Activated CD4-positive, alpha-beta T cell treated with anti-CD3 and anti-CD28 coated beads, Interleukin-10, Interleukin-2, amounts not matched to agents 100 ng/mL and 50 ng/mL, durations not matched to agents 16 hours and 8 hours (primary cell): ENCODE measurements at places on chromosomes 6 and 20.

DNA sequence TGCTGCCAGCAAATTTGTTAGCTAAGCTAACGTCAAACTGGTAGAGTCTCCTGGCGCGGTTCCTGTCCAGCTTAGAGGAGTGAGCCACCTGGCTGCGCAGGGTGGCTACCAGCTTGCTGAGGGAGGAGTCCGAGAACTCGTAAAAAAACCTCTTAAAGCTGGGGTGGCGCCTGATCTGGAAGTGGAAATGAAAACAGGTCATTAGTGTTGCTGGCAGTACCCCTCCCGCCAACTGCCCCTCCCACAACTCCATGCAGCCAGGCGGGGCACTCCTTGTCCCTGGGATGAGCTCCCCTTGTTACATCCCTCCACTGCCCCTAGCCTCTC, 17.3 kb downstream of the BNIP5 start:
- no peak for DNase-seq

GRCh38 chr6:94785514-94785913, 791.8 kb upstream of the MANEA start:
- no peak for DNase-seq

DNA sequence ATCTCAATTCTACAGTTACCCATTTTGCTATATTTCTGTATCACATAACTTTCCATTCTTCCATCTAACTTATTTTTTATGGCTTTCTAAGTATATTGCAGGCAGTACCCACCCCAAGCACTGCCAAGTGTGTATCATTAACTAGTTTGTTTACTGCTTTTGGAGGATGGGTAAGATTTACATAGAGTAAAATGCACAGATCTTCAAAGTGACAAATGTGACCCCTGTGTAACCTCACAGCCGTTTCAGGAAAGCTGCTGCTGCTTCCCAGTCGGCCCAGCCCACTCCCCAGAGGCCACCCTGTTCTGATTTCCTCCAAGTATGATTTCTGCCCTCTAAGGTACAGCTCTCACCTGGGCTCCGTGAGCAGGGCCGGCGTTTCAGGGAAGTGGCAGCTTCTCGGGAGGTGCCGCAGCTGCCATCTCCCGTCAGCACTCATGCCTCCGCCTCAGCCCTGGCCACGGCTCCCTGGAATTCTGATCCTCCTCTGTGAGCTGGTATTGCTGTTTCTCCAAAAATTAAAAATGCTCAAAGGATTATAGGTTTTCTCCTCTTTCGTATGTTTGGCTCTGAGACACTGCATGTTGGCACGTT, 15.0 kb upstream of the MAP1LC3A start:
- DNase-seq = no peak

GRCh38 chr6:89308525-89309395, 6.3 kb downstream of the GABRR2 start:
- no peak for DNase-seq

GRCh38 chr6:96110878-96111277, 95.1 kb downstream of the FUT9 start:
- DNase-seq = no peak

DNA sequence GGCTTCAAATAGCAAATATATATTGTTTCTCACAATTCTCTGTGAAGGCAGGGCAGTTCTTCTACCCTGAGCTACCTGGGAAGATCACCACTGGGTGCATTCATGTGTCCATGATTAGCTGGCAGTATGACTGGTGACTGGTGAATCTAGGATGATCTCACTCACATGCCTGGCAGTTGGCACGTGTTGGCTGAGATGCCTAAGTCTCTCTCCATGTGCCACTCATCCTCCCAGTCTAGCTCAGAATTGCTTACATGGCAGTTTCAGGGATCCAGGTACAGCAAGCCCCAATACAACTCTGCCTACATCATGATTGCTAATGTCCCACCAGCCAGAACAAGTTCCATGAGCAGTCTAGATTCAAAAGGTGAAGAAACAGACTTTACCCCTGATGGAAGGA, 346.8 kb upstream of the CNR1 start:
- DNase-seq = no peak

GRCh38 chr6:44133003-44133931, 5.9 kb downstream of the TMEM63B start:
- DNase-seq = no peak

DNA sequence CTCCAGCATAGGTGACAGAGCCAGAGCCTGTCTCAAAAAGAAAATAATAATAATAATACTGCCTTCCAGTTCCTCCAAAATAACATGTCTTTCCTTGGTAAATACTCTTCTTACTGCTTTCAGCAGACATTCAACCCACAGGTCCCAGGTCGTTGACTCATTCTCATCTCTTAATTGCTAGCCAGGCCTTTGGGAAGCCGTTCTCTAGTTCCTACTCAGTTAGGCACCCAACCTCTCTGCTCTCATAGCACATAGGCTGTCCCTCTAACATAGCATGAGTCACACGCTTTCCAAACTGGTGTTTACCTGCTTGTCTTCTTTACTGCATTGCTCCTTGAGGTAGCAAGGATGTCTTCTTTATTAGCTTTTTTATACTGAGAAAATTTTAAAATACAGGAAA, 98.8 kb downstream of the LAMA2 start:
- no peak for DNase-seq

DNA sequence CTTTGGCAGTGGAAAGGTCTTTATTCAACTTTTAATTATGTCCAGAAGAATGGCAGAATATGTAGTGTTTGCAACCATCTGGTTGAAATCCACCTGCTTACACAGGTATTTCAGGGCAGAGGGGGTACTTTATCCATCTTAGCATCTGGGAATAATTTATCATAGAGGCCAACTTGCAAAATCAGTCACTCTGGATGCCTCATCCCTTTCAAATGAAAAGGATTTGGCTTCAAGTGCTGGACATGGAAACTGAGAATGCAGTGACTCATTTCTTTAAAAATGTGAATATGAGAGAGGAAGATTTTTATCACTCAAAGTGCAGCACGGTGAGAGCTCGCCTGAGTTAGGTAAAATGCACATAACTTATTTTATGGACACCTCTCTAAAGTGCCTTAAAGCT, 758.3 kb downstream of the KIF16B start:
- DNase-seq = no peak

DNA sequence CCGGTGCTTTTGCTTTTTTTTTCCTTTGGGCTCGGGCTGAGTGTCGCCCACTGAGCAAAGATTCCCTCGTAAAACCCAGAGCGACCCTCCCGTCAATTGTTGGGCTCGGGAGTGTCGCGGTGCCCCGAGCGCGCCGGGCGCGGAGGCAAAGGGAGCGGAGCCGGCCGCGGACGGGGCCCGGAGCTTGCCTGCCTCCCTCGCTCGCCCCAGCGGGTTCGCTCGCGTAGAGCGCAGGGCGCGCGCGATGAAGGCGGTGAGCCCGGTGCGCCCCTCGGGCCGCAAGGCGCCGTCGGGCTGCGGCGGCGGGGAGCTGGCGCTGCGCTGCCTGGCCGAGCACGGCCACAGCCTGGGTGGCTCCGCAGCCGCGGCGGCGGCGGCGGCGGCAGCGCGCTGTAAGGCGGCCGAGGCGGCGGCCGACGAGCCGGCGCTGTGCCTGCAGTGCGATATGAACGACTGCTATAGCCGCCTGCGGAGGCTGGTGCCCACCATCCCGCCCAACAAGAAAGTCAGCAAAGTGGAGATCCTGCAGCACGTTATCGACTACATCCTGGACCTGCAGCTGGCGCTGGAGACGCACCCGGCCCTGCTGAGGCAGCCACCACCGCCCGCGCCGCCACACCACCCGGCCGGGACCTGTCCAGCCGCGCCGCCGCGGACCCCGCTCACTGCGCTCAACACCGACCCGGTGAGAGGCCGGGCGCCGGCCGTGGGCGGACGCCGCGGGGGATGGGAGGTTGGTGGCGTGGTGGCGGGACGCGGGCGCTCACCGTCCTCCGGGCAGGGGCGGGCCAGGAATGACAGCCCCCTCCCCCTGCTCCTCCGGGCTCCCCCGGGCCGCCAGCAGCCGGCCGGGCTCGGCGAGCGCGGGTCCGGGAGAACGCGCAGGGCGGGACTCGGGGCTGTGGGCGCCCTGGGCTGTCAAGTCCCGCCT, 606 bp downstream of the ID4 start:
- DNase-seq = no peak

DNA sequence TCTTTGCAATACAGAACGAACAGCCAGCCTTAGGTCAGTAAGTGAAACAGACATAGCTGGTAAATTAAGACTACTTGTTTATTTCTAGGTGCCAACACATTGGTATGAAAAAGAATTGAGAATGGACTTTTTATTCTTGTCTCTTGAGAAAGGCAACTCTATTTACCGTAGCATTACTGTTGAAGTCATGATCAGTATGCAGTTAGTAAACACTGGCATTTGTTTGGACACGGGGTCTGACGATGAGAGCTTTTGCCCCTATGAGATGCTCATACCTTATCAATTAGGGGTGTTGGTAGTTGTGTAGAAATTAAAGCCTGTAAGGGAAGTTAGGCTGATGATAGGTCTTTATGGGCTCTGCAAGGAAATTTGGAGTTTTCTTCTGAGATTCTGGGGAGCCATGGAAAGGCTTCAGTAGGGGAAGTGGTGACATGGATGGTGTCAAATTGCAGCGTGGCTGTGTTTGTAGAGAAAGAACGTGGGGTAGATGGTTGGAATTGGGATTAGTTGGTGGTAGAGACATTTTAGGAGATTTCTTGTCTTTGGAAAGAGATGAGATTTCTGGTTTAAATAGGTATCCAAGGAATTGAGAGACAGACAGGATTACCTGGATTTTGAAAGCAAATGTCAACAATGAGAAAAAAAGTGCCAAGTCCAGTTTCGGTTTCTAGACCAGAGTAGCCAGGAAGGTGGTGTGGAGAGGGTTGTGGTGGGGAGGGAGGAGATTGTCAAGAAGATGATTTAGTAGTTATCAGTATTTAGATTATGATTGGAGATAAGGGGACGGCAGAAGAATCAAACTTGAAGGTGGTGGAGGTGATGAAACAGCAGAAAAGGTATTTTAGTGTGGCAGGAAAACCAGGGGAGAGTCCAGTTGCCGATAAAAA, 116.6 kb downstream of the JARID2 start:
- DNase-seq = peak; percentile 27

GRCh38 chr6:9252799-9253198, 817.5 kb upstream of the SLC35B3 start:
- DNase-seq = no peak
